ENCODE measurements at places on chromosomes 7 and 10. TPM values are rescaled to one million over a fixed set of nuclear protein-coding genes. Genes with fewer than 3 reads are reported as not detected.

Gene FAM25G
- not detected for total RNA-seq

Gene HBP1
- total RNA-seq = 19.7 TPM

Gene SDK1
- 0.49 TPM for total RNA-seq

Gene ST8SIA6
- not detected for total RNA-seq

Gene RAB19
- total RNA-seq = 7.6 TPM

Gene MYOF
- 22.8 TPM for total RNA-seq

Gene IDI2
- total RNA-seq = not detected

Gene PCLO
- total RNA-seq = not detected

Gene SPDYE5
- total RNA-seq = not detected

Gene PRRT4
- 0.27 TPM for total RNA-seq

Gene NHLRC2
- 24.2 TPM for total RNA-seq

Gene EBLN1
- not detected for total RNA-seq

Gene CCDC7
- total RNA-seq = 5.2 TPM

Gene CDK14
- 0.92 TPM for total RNA-seq

Gene SPAM1
- not detected for total RNA-seq

Gene LAMB4
- 0.45 TPM for total RNA-seq

Gene NDUFB8
- 311 TPM for total RNA-seq

Gene GPR141
- total RNA-seq = not detected

Gene ZNF239
- 1.5 TPM for total RNA-seq

Gene LIPK
- total RNA-seq = not detected

Gene KAZALD1
- 0.28 TPM for total RNA-seq

Gene GIMAP8
- 11.9 TPM for total RNA-seq

Gene GSTO2
- 2.5 TPM for total RNA-seq

Gene TCTN3
- total RNA-seq = 26.2 TPM

Gene SSBP1
- total RNA-seq = 318 TPM

Gene UCN3
- total RNA-seq = not detected

Gene ITGB8
- not detected for total RNA-seq

Gene SLC39A12
- not detected for total RNA-seq

Gene COL17A1
- not detected for total RNA-seq

Gene ARL5B
- 12.9 TPM for total RNA-seq

Gene CYP3A5
- total RNA-seq = not detected

Gene CREB5
- total RNA-seq = 2.0 TPM

Gene FXYD4
- not detected for total RNA-seq

Gene PIP4K2A
- 111 TPM for total RNA-seq

Gene SLK
- total RNA-seq = 22.6 TPM

Gene TMEM72
- not detected for total RNA-seq

Gene UNCX
- not detected for total RNA-seq

Gene PHYHIPL
- total RNA-seq = not detected

Gene PIK3CG
- total RNA-seq = 28.8 TPM

Gene TMEM196
- not detected for total RNA-seq

Gene GTPBP4
- total RNA-seq = 163 TPM

Gene FAM221A
- total RNA-seq = 4.6 TPM

Gene MMD2
- not detected for total RNA-seq

Gene CTAGE4
- 0.90 TPM for total RNA-seq

Gene TOMM7
- 249 TPM for total RNA-seq

Gene TMEM213
- total RNA-seq = not detected

Gene RSPH10B
- not detected for total RNA-seq

Gene ERVW-1
- not detected for total RNA-seq

Gene NRG3
- total RNA-seq = not detected

Gene SPDYE16
- total RNA-seq = 0.12 TPM

Gene AKR1C4
- not detected for total RNA-seq

Gene SHH
- not detected for total RNA-seq

Gene INMT
- total RNA-seq = 0.08 TPM

Gene DPYSL4
- 19.9 TPM for total RNA-seq

Gene STRIP2
- total RNA-seq = 7.9 TPM

Gene PPP1R17
- not detected for total RNA-seq

Gene NKX6-2
- total RNA-seq = not detected

Measured in activated naive CD8-positive, alpha-beta T cell treated with anti-CD3 and anti-CD28 coated beads for 36 hours (primary cell).